ENCODE measurements at places on chromosomes 5 and 9. TPM values are rescaled to one million over a fixed set of nuclear protein-coding genes. Genes with fewer than 3 reads are reported as not detected.

DNA sequence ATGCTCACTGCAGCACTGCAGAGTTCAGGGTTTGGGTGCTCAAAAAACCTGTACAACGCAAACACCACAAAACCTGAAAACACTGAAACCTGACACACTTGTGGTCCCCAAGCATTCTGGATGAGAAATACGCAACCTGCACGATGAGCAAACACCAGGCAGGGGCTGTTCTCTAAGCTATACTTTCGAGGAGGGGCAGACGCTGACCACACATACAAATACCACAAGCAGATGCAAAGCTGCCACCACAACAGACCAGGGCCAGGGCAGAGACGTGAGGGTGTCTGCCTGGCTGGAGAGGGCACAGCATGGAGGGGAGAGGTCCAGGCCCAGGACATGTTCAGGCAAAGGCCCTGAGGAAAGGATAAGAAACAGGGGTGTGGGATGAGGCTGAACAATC lies 23.0 kb downstream of the BARHL1 start:
- H3K4me1 ChIP-seq, result no peaks in the 10 kb centered on the region
- H3K27me3 ChIP-seq, result no peaks in the 10 kb centered on the region
- H3K36me3 ChIP-seq, result peaks cover 18% of the 10 kb centered on the region
- H3K27ac ChIP-seq, result no peak overlapping the region

DNA sequence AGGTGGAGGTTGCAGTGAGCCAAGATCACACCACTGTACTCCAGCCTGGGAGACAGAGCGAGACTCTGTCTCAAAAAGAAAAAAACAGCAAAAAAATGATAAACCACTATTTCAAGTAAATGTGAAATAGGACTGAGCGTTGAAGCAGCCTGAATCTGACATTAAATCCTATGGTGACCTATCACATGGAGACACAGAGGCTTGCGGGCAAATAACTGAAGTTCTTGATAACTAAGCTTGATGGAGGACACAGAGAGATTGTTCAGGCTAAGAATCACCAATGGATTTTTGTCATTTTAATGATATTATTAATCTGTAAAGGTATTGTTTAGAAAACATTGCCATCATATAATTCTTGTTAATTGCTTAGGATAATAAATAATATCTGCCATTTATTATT lies 15.7 kb upstream of the IL6ST start:
- no peak overlapping the region for H3K4me3 ChIP-seq
- DNase-seq, result no peak
- no peaks in the 10 kb centered on the region for H3K27me3 ChIP-seq

- no peaks in the 10 kb centered on the region for H3K27me3 ChIP-seq
- DNase-seq, result no peak
- peaks cover 26% of the 10 kb centered on the region for H3K4me1 ChIP-seq
Observed at GRCh38 chr5:61431923-61432620, 100.0 kb downstream of the ZSWIM6 start.

PFN3 gene
- total RNA-seq, result not detected

DNA sequence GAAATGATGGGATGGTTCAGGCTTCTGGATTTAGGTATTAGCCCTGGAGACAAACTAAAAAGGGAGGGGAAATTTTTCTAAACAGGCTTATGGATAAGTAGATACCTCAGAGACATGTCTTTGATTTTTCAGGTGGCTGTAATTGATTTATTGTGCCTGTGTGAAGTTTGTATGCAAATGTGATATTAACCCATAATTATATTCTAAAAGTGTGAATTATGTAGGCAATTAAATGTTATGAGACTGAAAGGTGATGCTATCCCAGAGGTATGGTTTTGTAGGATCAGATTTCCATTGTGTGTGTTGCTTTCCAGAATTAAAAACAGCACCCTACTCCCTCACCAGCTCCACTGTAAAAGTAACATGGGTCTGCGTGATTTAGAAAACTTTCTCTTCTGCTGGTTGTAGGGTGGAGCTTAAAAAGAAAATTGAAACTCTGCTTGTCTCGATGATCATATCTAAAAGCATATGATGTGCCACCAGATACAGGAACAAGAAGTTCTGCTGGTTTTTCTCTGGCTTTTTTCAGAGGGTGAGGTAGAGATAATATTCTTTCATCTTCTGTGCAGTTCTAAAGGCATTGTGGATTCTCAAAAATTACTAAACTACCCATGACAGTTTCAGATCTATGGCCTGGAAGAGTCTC lies 71.8 kb upstream of the TAF11L2 start:
- peak overlapping the region; percentile 39 for H3K27ac ChIP-seq
- H3K27me3 ChIP-seq, result no peaks in the 10 kb centered on the region
- no peak for DNase-seq
- H3K4me3 ChIP-seq, result no peak overlapping the region
- H3K36me3 ChIP-seq, result no peaks in the 10 kb centered on the region

DNA sequence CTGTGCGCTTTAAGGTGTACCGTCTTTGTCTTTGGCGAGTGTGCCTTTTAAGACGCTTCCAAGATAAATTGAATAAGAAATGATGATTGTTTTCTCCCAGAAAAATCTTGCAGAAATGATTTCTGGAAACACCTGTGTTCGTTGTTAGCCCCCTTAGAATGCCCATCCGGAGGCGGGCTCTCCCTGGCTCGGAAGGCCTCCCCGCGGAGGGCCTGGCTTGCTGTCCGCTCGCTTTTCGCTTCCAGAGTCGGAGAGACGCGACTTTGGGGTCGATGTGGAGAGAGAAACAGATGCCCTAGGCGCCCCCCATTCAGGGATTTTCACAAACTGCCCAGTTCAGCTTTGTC lies 23.9 kb downstream of the LECT2 start:
- H3K27ac ChIP-seq, result peak overlapping the region; percentile 9
- H3K4me3 ChIP-seq, result peak overlapping the region; percentile 76
- H3K36me3 ChIP-seq, result no peaks in the 10 kb centered on the region
- peak; percentile 41 for DNase-seq
- H3K27me3 ChIP-seq, result peaks cover 61% of the 10 kb centered on the region

DNA sequence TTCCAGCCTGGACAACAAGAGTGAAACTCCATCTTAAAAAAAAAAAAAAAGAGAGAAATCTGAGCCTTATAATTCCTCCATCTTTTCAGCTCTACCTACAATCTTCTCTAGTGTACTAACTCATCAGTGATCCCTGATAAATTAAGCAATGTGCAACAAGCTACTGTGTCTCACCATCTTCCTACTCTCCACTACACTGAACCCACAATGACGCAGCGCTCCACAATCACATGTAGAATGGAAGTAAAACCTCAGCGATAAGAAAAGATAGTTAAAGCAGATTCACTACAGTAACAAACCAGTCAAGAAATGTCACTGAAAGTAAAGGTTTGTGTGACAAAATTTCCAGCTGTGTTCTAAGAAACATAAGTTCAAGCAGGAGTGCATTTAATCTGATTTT lies 13.5 kb downstream of the ABCA1 start:
- H3K27me3 ChIP-seq, result no peaks in the 10 kb centered on the region
- H3K36me3 ChIP-seq, result no peaks in the 10 kb centered on the region
- H3K4me3 ChIP-seq, result no peak overlapping the region
- no peak for DNase-seq
- H3K4me1 ChIP-seq, result peaks cover 15% of the 10 kb centered on the region
- H3K27ac ChIP-seq, result no peak overlapping the region

DNA sequence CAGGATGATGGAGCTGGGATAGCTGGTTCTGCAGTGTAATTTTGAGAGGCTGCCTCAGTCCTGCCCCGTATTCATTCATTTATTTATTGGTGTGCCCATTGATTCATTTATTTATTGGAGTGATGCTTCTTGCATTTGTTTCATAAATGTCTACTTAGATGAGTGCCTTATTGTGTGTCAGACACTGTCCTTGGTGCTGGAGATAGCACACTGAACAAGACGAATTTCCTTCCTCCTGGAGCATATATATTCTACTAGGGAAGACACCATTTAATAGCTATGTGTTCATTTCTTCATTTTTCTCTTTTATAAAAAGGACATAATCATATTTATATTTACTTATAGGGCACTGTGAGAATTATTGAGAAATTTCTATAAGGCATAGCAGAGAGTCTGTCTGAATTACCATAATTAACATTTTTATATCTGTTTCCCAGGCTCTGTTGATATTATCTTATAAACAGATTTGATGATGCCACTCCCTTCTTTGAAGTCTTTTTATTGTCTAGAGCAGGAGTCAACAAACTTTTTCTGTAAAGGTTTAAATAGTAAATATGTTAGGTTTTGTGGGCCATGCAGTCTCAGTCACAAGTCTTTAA lies 433.9 kb upstream of the ZNF608 start:
- no peak overlapping the region for H3K27ac ChIP-seq
- no peak for DNase-seq
- H3K4me3 ChIP-seq, result no peak overlapping the region
- peaks cover 11% of the 10 kb centered on the region for H3K4me1 ChIP-seq

PCDHGC3 gene
- total RNA-seq, result 82.9 TPM

DNA sequence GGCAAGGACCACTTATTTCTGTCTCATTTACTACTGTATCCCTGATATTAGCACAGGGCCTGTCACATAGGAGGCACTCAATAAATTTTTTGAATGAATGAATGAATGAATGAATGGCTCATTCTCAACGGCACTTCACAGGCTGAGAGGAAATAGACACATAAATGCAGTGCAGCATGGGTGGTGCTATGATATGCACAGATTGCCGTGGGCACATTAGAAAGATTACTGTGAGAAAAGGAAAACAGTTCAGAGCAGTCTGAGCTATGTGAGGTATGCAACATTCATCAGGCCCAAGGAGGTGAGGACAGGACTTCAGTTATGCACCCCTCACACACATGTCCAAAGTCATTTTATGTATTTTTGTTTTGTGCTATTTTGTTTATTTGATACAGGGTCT lies 6.4 kb upstream of the NOL6 start:
- no peak overlapping the region for H3K4me3 ChIP-seq
- no peaks in the 10 kb centered on the region for H3K27me3 ChIP-seq
- peaks cover 3% of the 10 kb centered on the region for H3K36me3 ChIP-seq
- DNase-seq, result no peak

CRHBP gene
- total RNA-seq, result 5.3 TPM

TRIP13 gene
- total RNA-seq, result 9.9 TPM

GRCh38 chr5:175235251-175235960 lies 208.6 kb downstream of the DRD1 start:
- no peaks in the 10 kb centered on the region for H3K4me1 ChIP-seq
- H3K4me3 ChIP-seq, result no peak overlapping the region
- DNase-seq, result no peak
- H3K27ac ChIP-seq, result no peak overlapping the region
- H3K36me3 ChIP-seq, result no peaks in the 10 kb centered on the region
- H3K27me3 ChIP-seq, result peaks cover 67% of the 10 kb centered on the region

- no peak overlapping the region for H3K4me3 ChIP-seq
- no peak for DNase-seq
- H3K27me3 ChIP-seq, result peaks cover 31% of the 10 kb centered on the region
- H3K4me1 ChIP-seq, result no peaks in the 10 kb centered on the region
- no peaks in the 10 kb centered on the region for H3K36me3 ChIP-seq
Observed at GRCh38 chr5:6502421-6502820, 53.8 kb downstream of the UBE2QL1 start.

MSX2 gene
- 83.9 TPM for total RNA-seq

CDH18 gene
- total RNA-seq, result 3.7 TPM

FAM200C gene
- 5.8 TPM for total RNA-seq

Measured in mesothelial cell of epicardium (in vitro differentiated cells).